NCI-H524 treated with DMSO at 0.1 percent for 48 hours (cell line): ENCODE measurements at places on chromosomes 16 and 17.
A peak's percentile ranks its signal among the peaks of the same experiment; 100 is the strongest.

- DNase-seq: peak; percentile 49
These were observed 25.8 kb upstream of the GINS3 start for GRCh38 chr16:58366247-58367031.

GRCh38 chr17:79702034-79702433, 28.7 kb upstream of the ENPP7 start:
- no peak for DNase-seq

GRCh38 chr17:6166492-6167179, 96.5 kb downstream of the WSCD1 start:
- DNase-seq: no peak

DNA sequence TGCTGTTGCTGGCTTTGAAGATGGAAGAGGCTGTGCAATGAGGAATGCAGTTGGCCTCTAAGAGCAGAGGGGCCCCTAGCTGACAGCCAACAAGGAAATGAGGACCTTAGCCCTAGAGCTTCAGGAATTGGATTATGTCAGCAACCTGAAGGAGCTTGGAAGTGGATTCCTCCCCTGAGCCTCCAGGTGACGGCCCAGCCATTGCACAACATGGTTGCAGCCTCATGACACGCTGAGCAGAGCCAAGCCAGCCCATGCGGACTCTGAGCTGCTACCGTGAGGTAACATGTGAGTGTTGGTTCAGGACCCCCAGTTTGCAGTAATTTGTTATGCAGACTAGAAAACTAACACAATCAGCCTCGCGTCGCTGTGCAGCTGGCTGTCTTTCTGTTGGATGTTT, 20.2 kb downstream of the CCDC42 start:
- no peak for DNase-seq

- DNase-seq: no peak
These were observed 6.6 kb downstream of the SREBF1 start for GRCh38 chr17:17830269-17830567.

DNA sequence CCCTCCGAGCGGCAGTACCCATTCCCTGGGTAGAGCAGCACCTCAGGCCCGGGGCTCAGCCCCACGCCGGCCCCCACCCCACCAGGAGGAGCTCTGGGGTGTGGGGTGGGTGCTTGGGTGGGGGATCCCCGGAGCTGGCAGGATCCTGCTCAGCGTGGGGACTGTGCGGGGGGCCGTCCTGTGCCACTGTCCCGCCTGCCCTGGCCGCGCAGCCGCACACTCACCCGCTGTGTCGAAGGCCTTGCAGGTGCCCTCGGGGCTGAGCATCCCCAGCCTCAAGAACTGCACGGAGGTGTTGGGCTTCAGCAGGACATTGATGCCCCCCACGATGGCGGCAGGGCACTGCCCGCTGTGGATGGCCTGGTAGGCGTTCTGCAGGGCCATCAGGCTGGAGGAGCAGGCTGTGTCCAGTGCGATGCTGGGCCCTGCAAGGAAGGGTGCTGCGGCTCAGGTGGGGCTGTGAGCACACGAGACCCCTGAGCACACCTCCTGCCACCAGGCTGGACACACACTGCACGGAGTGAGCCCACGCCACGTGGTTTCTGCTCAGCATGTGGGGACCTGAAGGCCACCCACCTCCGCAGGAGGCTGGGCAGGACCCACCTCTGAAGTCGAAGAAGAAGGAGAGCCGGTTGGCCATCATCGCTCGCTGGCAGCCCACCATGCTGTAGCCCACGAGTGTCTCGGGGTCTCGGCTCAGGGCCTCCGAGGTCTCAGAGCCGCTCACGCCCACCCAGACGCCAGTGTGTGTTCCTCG, 4.9 kb downstream of the FASN start:
- no peak for DNase-seq

- no peak for DNase-seq
These were observed 16.8 kb downstream of the NQO1 start for GRCh38 chr16:69709456-69710084.

DNA sequence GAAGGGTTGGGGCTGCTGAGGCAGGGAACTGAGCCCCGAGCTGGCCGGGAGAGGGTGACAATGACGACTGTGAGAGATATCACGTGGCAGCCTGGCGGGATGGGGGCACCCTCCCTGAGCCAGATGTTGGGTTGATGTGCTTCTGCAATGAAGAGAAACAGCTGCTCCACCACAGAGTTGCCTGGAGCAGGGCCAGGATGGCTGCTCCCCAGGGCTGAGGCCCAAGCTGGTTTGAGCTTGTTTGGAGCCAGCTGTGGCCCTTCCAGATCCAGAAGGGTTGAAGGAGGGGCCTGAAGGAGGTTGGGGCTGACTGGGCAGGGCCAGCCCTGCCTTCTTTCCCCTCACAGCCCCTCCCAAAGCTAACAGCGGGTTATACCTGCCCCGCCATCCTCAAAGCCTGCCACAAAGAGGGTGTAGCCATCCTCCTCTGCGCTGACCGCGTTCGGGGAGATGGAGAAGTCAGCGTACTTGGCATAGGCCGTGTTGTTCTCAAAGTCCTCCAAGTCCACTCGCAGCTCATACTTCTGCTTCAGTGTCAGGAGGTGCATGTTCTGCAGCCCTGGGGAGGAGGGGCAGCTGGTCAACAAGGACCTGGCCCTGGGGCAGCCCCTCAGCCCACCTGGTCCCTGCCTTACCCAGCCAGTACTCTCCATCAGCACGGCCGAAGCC, 2.1 kb downstream of the MFAP4 start:
- DNase-seq: peak; percentile 71
